ENCODE measurements at places on chromosomes 4 and X.

DNA sequence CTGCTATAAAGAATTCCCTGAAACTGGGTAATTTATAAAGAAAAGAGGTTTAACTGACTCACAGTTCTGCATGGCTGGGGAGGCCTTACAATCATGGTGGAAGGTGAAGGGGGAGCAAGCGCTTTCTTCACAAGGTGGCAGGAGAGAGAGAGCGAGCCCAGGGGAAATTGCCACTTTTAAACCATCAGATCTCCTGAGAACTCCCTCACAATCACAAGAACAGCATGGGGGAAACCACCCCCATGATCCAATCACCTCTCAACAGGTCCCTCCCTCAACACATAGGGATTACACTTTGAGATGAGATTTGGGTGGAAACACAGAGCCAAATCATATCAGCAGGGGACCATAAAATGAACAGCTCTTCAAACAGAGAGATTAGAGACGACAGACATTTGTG is 198.6 kb downstream of the MAGEB5 start:
- no peak for DNase-seq

GRCh38 chr4:83772685-83773084 is 236.8 kb downstream of the GPAT3 start:
- DNase-seq: no peak

DNA sequence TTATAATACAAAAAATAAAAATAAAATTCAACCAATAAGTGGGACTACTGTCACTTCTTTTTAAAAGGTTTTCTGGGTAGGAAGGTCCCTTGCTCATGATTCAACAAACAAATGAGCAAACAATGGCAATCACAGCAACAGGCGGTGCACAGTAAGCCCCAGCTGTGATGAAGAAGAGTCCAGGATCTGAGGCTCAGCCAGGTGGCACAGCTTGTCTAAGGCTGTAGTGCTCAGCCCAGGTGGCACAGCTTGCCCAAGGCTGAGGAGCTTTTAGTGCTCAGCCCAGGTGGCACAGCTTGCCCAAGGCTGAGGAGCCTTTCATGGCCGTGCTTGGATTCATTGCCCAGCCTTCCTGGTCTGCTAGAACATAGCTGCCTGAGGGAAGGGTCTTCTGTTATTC is 75.0 kb downstream of the ZFYVE28 start:
- DNase-seq: no peak

GRCh38 chr4:38523524-38524448 is 140.2 kb upstream of the KLF3 start:
- no peak for DNase-seq

- DNase-seq: no peak
These were observed 5.2 kb downstream of the POU4F2 start for GRCh38 chr4:146643812-146644401.

DNA sequence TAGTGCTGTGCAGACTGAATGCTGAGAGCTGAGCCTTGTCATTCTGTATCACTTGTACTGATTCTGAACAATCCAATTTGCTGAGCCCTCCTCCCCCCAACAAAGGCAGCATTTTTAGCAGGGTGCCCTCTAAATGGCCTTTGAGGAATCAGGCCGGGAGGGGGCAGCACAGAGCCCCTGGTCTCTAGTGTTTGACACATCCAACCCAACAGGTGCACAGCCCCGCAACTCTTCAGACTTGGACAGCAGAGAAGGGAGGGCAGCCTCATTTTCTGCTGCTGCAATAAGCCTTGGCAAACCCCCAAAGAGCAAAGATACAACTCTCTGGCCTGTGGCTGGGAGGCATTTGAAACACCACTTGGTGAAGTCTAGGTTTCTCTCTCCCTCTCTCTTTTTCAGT is 3.4 kb downstream of the ATP1B4 start:
- DNase-seq: peak; percentile 61

- no peak for DNase-seq
These were observed 13.2 kb downstream of the THAP6 start for GRCh38 chr4:75527482-75527881.

- no peak for DNase-seq
These were observed 188.0 kb upstream of the C1QTNF7 start for GRCh38 chr4:15239866-15240265.

GRCh38 chr4:177803151-177803550 is 360.9 kb upstream of the AGA start:
- DNase-seq: no peak

GRCh38 chr4:128979934-128980333 is 113.4 kb downstream of the SCLT1 start:
- DNase-seq: no peak

- DNase-seq: no peak
These were observed 333.4 kb upstream of the AADAT start for GRCh38 chr4:170423137-170423536.

GRCh38 chrX:154074199-154074598 is 23.3 kb downstream of the MECP2 start:
- DNase-seq: no peak

DNA sequence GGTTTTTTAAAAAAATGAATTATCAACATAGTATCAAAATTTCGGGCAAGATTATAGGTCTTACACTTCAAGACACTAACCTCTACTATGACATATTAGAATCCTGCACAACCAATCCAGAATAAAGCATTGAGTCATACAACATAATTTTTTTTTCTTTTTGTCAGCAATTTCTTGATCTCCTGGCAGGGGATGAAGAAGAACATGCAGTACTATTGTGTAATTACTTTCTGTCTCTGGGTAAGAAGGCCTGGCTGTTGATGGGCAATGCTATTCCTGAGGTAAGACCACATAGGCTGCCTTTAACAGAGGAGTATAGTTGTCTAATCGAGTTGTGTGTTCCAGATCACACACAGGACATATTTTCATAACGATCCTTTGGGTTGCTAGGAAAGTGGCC is 67.5 kb downstream of the FBXL5 start:
- no peak for DNase-seq

- no peak for DNase-seq
These were observed 315.9 kb downstream of the MAPK10 start for GRCh38 chr4:86043755-86044592.

DNA sequence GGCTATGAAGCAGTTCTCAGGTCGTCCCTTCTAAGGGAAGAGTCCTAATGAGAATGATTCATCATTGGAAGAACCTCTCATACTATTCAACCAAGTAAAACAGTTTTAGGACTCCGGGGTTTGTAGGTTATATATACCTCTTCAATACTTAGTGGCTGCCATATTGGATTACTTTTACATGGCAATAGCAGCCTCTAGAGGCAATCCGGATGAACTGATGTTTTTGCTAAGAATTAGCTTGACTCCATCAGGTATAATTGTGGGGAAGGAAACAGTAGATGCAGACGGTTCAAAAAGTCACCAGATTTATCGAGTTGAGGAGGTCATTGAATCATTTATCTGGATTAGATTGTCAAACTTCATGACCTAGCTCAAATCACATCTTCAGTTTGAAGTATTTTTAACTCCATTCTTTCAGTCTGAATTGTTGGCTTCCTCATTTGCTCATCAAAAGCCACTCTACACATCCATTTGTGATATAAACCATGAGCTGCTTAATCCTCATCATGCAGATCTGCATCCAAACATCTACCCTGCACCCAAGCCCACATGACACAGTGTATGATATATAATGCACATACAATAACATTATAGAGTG is 28.4 kb downstream of the GUCY1B1 start:
- DNase-seq: no peak

DNA sequence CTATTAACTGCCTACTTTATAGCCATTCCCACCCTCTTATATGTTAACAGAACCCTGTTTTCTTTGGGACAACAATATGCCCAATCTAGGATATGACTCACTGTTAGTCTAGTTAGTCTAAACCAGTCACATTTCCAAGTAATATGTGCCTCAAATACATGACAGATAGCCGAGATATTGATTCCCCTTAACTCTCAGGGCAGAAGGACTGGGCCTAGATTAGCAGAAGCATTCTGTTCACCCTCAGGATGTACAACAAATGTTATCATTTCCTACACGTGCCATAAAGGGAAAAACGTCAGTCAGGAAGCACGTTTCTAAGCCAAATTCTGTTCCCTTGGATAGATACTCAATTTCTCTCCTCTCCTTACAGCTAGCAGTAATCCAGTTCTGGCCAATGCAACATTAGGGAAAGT is 114.1 kb downstream of the SLC10A7 start:
- no peak for DNase-seq

DNA sequence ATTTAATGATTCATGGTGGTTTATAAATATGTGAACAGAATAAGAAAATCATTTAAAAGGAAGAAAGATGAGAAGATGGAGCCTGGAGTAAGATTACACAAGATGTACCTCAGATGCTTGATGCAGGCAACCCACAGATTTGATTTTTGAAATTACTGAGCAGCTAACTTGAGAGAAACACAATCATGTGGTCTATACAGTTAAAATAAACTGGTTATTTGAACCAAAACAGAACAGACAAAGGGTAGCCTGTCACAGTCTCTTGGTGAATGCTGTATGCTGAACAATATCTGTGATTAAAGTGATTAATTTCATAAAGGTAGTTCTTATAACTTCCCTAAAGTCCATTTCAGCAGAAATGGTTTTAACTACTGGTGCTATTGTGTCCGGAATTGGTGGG is 4.2 kb downstream of the PI4K2B start:
- DNase-seq: no peak

DNA sequence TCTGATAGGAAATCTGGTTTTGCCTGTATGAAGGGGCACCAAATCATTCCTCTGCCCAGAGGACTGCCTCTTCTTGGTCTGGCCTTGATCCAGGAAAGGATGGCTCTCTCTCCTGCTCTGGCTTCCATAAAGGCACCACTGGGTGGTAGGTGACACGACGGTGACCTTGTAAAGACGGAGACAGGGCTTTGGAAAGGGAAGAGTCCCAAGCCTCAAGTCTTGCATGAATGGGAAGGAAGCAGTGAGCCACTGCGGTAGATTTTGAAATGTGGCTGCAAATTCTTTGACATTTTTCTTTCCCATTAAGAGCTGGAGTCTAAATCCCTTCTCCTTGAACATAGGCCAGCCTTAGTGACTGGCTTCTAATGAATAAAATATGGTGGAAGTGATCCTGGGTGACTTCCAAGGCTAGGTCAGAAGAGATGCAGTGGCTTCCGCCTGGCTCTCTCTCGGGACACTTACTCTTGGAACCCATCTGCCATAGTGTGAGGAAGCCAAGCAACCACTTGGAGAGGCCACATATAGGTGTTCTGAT is 347.4 kb downstream of the BCOR start:
- DNase-seq: no peak

GRCh38 chr4:82687531-82687930 is 111.1 kb downstream of the SCD5 start:
- DNase-seq: no peak

DNA sequence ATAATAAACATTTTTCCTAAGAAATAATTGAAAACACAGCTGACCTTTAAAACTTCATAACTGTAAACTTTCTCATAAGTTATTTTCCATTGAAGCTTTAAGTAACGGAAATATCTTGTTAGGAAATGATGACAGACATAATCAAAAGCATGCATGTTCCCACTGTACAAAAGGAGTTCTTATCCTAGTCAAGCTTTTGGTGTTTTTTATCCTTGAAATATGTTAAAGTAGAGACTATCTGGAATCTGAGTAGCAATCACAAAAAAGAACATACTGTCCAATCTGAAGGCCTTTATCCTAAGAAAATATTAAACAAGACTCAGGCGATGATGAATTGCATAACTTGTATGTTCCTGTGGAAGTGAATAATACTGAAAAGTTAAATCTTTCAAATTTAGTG is 14.4 kb downstream of the GEMIN8 start:
- no peak for DNase-seq

GRCh38 chr4:38189445-38189844 is 229.2 kb downstream of the PTTG2 start:
- no peak for DNase-seq

GRCh38 chr4:185582651-185583400 is 47.5 kb upstream of the PDLIM3 start:
- no peak for DNase-seq

- no peak for DNase-seq
These were observed 70.8 kb downstream of the ARX start for GRCh38 chrX:24945009-24945408.

DNA sequence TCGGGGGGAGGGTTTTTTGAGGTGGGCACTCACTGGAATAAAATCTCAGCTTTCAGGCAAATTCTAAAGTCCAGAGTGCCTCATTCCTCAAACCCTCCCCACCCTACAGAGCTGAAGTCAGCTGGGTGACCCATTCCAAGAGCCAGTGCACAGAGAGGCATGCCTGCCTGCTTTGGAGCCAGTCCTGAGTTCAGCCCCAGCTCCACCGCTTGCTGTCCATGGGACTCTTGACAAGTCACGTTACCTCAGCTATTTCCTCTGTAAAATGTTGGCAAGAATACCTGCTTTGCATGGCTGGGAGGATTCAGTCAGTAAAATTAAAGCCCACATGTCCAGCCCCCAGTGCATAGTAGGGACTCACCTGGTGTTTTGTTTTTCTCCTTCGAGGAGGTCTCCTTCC is 125.9 kb upstream of the PJA1 start:
- no peak for DNase-seq

- DNase-seq: no peak
These were observed 74.2 kb downstream of the PPA2 start for GRCh38 chr4:105399532-105400161.

GRCh38 chr4:66906314-66906713 is 639.0 kb downstream of the CENPC start:
- no peak for DNase-seq

DNA sequence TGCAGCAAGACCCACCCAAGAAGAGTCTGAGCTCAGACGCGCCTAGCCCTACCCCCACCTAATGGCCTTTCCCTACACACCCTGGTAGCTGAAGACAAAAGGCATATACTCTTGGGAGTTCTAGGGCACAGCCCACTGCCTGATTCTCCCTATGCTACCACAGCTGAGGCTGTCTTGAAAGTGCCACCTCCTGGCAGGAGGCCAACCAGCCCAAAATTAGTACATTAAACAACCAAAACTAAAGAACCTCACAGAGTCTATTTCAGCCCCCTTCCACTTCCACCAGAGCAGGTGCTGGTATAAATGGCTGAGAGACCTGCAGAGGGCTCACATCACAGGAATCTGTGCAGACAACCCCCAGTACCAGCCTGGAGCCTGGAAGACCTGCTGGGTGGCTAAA is 119.1 kb downstream of the HMGN5 start:
- DNase-seq: no peak

- no peak for DNase-seq
These were observed 257.7 kb downstream of the ADAMTS3 start for GRCh38 chr4:72311291-72311690.

- DNase-seq: no peak
These were observed 30.2 kb downstream of the DYNLT3 start for GRCh38 chrX:37817176-37817575.

DNA sequence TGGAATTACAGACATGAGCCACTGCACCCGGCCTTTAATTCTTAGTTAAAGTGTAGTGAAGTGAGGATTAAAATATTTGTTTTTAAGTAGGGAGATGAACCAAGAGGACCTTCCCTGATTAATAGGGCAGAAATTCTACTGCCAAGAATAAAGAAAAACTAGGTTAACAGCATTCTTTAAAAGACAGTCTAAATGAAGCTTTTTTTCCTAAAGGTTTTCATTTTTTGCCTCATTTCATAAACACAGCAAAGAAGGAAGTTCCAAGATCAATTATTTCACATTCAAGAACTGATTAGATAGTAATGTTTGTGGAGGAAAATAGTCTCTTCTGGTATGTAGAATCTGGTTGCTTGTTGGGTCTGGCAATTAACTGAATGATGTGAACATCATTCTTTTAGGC is 112.1 kb upstream of the ARSJ start:
- DNase-seq: no peak

GRCh38 chrX:30965767-30966166 is 76.7 kb upstream of the TAB3 start:
- no peak for DNase-seq
